ENCODE measurements at places on chromosomes 5 and 9. TPM values are rescaled to one million over a fixed set of nuclear protein-coding genes. Genes with fewer than 3 reads are reported as not detected.
A peak's percentile ranks its signal among the peaks of the same experiment; 100 is the strongest.

Gene ANKRD18B
- not detected for total RNA-seq

Gene HCN1
- 0.07 TPM for total RNA-seq

Gene GRPEL2
- 16.4 TPM for total RNA-seq

Gene IL4
- total RNA-seq: not detected

Gene CCDC180
- total RNA-seq: 0.67 TPM

Gene SNX30
- total RNA-seq: 17.1 TPM

Gene RASEF
- total RNA-seq: 38.9 TPM

Gene HTR4
- total RNA-seq: 7.5 TPM

Gene SLC34A3
- not detected for total RNA-seq

Gene GPR151
- not detected for total RNA-seq

Gene RAD17
- 16.7 TPM for total RNA-seq

Gene PIP5KL1
- 0.85 TPM for total RNA-seq

Gene AMACR
- 50.3 TPM for total RNA-seq

DNA sequence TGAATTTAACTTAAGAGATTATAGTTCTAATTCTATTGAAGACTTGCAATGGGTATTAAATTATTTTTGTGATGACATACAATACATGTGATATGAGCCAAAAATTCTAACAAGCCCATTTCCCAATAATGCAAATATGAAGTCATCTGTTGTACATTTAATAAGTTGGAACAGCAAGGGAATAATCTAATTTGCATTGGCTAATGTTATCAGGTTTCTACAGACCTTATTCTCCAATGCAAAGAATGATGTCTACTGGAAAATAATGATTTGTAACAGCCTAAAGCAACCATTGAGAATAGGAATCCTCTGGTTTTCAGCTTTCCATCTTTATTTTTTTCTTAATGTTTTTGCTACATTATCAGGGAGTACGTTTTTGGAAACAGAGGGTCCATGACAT is 89.1 kb upstream of the MINAR2 start:
- no peak for DNase-seq

DNA sequence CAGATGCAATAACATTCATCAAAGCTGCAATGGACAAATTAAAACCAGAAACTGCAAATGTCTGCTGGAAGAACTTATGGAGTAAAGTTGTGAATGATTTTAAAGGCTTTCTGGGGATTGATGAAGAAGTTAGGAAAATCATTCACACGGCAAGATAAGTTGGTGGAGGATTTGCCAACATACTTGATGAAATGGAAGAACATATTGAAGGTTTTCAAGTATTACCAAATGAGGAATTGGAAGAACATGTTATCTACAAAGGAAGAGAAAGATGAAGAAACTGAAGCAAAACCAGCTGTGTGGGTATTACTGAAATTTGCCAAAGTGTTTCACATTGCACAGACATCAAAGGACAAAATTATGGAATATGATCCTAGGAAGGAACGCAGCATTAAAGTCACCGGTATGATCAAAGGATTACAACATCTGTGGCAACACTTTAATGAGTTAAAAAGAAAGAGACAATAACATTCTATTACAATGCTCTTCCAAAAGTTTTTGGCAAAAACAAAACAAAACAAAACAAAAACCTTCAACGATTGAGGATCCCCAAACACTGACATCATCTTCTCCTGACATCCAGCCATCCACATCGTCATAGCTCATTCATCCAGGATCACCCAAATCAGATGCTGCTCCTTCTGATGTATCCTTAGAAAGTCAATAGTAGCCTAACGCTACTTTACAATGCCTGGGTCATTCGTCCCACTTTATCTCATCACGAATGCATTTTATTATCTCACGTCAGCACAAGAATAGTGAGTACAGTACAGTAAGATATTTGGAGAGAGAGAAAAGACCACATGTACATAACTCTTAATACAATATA is 61.3 kb upstream of the SMC5 start:
- DNase-seq: no peak

GRCh38 chr9:93896496-93897033 is 58.6 kb downstream of the BARX1 start:
- DNase-seq: no peak

DNA sequence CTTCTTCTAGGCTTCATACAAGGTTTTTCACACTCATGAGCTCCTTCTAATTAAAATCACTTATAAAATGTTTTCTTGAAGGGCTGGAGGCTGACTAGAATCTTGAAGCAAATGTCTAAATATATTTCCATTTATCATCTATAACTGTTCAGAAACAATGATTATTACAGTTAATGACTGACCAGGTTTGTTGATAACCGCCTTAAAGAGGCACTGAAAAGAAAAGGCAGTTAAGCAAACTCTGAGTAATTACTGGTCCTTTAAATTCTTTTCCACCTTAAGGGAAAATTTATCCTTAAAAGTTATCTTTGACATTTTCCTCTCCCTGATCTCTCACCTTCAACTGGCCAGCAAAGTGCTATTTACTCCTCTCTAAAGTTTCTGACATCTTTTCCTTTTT is 43.2 kb downstream of the RICTOR start:
- no peak for DNase-seq

DNA sequence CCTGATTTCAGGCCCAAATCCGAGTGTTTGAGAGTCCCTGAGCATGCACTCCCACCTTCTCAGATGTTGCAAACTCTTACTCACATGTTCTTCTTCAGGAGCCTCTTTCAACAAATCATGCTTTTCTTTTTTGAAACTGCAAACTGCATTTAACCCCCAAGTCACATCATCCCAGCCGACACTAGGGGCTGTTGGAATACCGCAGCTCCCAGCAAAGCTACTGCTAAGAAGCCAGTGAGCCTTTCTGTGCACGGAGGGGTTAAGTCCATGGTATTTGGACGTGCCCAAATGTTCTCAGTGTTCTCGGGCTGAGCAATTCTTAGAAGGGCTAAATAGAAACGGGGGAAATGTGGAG is 282.9 kb downstream of the NFIB start:
- DNase-seq: no peak

- no peak for DNase-seq
These were observed 29.3 kb downstream of the PPIC start for GRCh38 chr5:123007182-123007581.

GRCh38 chr5:171711571-171711970 is 74.0 kb upstream of the SMIM23 start:
- DNase-seq: no peak

- no peak for DNase-seq
These were observed 177.1 kb downstream of the GAPVD1 start for GRCh38 chr9:125438506-125439433.

DNA sequence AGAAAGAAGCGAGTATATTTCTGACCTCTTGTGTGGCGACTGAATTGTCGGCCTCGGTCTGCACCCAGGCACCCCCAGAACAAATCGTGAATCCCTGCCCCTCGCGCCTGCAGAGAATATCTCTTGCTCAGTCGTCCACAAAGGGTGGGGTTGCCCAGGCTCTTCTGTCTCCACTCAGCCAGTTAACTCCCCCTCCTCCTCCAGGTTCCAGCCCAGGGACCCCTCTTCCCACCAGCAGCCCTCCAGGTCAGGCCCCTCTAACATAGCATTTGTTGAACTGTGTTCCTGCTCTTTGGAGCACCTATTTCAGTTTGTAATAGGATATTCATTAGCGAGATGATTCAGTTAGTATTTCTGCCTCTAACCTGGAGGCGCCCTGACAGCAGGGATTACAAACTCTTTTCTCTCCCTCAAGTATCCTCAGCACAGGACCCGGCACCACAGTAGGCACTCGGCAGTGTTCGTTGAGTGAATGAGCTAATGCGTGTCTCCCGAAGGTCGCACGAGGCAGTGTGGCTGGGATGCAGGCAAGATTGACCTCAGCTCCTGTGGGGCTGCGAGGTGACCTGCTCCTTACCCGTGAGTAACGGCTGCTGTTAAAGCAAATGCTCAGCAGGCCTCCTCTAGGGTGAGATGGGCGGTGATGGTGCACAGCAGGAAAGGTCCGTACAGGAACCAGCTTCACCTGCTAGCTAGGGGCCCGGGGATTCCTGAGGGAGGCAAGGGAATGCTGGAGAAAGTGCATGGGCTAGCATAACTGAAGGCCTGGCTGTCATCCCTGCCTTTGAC is 25.8 kb downstream of the ZBTB34 start:
- no peak for DNase-seq

- DNase-seq: no peak
These were observed 442 bp downstream of the ZNF510 start for GRCh38 chr9:96777426-96777864.

DNA sequence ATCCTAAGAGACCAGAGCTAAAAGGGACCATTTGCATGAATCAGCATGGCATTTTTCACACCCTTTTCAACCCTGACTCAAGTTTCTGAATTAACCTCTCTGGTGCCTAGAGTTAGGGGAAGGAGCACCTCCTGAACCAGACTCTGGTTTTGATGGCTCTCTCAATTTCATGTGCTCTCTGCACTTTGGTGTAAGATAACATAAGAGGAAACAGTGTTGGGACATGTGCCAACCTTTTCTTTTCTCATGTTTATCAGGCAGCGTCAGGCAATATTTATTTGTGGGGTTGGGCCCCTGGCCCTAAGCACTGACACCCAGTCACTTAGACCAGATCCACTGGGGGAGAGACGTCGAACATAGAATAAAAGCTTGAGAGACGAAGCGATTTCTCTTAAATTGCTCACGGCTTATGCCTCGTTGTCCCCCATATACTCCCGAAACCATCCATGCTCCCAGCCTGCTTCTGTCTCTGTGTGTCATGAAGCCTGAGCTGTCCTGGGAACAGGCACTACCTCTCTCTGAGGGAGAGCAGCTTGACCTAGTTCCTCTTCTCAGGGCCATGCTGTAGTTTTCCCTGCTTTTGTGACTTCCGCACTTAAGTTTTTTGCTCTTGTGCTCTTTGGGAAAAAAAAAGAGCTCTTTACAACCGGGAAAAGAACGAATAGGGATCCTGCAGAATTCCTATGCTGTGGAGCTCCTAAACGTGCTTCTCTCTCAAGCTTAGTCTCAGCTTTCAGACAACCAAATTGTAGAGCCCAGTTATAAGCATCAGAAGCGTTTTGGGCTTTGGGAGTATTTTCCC is 195.7 kb downstream of the NR3C1 start:
- no peak for DNase-seq

- no peak for DNase-seq
These were observed 215.1 kb upstream of the DAPK1 start for GRCh38 chr9:87282538-87282937.

GRCh38 chr9:21287280-21287679 is 17.8 kb downstream of the IFNA5 start:
- no peak for DNase-seq

DNA sequence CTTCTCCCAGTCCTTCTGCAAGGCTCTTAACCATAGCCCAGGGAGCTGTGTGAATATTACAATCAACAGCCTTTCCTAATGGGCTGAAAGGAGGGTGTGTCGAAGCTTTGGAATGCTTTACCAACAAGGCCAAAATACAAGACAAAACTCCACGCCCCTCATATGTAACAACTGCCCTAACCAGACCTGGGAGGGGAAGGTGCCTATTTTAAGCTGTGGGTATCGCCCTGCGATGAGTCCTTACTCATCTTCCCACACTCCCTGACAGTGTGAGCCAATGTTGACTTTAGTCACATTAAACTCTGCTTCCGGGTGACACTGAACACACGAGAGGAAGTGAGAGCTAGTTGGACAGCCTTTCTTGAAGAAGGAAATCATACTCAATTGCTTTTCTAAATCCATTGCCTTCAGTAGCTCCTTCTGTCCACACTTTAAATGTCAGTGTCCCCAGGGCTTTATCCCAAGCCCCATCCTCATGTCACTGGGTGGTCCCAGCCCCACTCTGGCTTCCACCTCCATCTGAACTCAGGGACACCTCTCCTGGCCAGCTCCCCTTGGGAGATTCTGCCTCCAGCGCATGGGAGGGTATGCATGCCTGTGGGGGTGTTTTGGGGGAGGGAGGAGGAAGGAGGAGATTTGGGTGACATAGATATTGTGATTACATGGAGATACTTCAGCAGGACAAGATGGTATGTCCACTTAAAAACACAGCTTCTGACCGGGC is 6.5 kb upstream of the TBC1D9B start:
- peak; percentile 68 for DNase-seq

DNA sequence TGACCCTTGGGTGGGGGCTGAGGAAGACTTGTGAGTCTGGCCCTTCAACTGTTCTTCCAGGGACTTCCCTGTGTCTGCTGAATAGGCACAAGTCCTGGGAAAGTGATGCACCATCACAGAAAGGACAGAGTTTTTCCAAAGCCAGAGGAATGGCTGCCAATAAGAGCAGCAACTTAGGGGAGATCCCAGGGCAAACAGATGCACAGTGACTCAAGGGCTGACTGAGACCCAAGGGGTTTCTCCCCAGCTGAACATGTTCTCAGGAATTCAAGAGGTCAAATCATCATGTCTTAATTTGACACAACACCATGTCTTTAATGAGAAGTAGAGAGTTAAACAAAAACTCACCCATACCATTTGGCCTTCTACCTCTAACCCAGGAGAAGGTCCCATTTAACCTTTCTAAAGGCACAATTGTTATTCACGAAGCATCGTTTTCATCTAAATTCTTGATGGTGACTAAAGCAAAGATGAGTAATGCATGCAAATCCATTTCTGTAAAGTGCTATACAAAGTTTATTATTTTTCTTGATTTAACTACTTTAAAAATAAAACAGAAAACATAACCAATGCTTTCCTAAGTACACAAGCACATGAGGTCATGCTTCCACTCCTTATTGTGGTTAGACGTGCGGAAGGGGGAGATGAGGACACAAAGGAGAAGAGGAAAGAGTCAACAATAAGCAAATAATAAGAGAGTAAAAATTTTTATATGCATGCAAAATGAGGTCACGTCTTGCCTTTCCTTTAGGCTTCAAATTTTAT is 324.1 kb downstream of the PLK2 start:
- DNase-seq: no peak

All from colonic mucosa (tissue), 4 donors.